ENCODE measurements at places on chromosomes 7 and 10. TPM values are rescaled to one million over a fixed set of nuclear protein-coding genes. Genes with fewer than 3 reads are reported as not detected.

The OR9A2 gene
- total RNA-seq: not detected

The VKORC1L1 gene
- 12.7 TPM for total RNA-seq

The STEAP4 gene
- total RNA-seq: 0.99 TPM

The MMP21 gene
- 0.26 TPM for total RNA-seq

The PDGFA gene
- 10.8 TPM for total RNA-seq

The TMEM213 gene
- total RNA-seq: not detected

The NUTM2B gene
- total RNA-seq: 0.51 TPM

The EIF3A gene
- 112 TPM for total RNA-seq

The ANK3 gene
- total RNA-seq: 0.50 TPM

The THAP5 gene
- total RNA-seq: 23.4 TPM

The CRYGN gene
- 0.50 TPM for total RNA-seq

The C10orf62 gene
- total RNA-seq: not detected

The ODAD2 gene
- 1.5 TPM for total RNA-seq

The DNTT gene
- not detected for total RNA-seq

The TFEC gene
- total RNA-seq: under 0.01 TPM

The NUTM2A gene
- 0.51 TPM for total RNA-seq

The GPER1 gene
- 1.5 TPM for total RNA-seq

The IFIT1 gene
- total RNA-seq: 25.8 TPM

Measured in fibroblast of lung (primary cell).